ENCODE measurements at places on chromosomes 11 and 22.
A peak's percentile ranks its signal among the peaks of the same experiment; 100 is the strongest.

- peak; percentile 33 for DNase-seq
Observed at GRCh38 chr11:130894322-130895025, 21.8 kb downstream of the SNX19 start.

DNA sequence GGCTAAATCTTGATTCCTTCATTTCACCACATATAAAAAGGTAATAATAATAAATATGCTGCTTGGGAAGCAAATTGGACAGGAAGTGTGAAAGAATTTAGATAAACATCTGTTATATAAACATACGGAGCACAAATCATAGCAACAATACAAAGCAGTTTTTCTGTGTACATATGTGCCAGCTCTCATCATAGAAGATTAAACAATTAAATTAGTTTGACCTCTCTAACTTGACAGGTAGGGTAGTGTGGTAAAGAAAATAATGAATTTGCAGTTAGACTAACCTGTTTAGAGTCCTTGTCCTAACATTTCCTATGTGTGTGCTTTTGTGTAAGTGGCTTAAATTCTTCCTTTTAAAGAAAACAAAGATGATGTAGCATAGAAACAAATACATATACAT lies 995.7 kb upstream of the TENM4 start:
- DNase-seq: no peak

GRCh38 chr22:43142880-43143562 lies at the start of gene MCAT:
TSS of gene MCAT (minus strand) at chr22:43143398. CDS start at chr22:43143348, 50 bp downstream.
- peak; percentile 72 for DNase-seq

GRCh38 chr11:93221539-93221938 lies 23.7 kb upstream of the SLC36A4 start:
- no peak for DNase-seq

DNA sequence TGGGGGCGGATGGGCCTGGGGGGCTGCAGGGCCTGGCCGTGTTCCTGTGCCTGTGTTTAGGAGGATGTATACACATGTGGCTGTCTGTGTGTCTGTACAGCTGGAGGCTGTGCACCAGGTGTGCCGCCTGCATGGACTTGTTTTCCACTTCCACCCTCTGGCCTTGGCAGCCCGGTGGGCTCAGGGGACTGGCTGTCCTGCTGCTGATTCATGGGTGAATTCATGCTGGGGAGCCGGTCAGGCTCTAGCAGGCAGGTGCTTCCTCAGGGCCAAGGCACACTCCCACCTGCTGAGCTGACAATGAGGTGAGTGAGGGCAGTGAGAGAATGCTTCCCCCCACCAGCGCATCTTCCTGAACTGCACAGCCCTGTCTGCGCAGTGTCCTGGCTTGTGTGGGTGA lies 88.4 kb downstream of the CCDC81 start:
- DNase-seq: no peak

- no peak for DNase-seq
Observed at GRCh38 chr11:131745405-131745804, 375.0 kb downstream of the NTM start.

- no peak for DNase-seq
Observed at GRCh38 chr11:1077417-1078119, 2.9 kb downstream of the MUC2 start.

- no peak for DNase-seq
Observed at GRCh38 chr22:35440129-35440528, 40.2 kb downstream of the MCM5 start.

GRCh38 chr11:77410076-77410827 lies 63.6 kb downstream of the PAK1 start:
- DNase-seq: no peak

GRCh38 chr11:8234425-8234821 lies 29.3 kb downstream of the LMO1 start:
- no peak for DNase-seq

DNA sequence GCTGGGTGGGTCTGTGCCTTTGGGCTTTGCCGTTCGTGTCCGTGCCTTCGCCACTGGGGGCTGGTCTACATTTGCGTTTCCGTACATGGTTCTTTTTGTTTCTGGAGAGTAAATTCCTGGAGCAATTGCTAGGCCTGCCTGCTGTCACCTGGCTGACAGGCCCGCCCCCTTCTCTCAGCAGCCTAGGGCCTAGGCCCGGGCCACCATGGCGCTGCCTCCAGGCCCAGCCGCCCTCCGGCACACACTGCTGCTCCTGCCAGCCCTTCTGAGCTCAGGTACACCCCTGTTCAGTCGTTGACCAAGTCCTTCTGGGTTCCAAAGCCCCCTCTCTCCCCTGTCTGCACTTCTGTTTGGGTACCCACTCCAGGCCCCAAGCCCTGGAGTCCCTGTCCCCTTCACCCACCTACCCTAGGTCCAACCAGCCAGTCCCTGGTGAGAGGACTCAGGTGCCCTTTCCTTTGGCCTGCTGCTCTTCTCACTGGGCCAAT lies 649 bp downstream of the TMEM25 start:
- no peak for DNase-seq

DNA sequence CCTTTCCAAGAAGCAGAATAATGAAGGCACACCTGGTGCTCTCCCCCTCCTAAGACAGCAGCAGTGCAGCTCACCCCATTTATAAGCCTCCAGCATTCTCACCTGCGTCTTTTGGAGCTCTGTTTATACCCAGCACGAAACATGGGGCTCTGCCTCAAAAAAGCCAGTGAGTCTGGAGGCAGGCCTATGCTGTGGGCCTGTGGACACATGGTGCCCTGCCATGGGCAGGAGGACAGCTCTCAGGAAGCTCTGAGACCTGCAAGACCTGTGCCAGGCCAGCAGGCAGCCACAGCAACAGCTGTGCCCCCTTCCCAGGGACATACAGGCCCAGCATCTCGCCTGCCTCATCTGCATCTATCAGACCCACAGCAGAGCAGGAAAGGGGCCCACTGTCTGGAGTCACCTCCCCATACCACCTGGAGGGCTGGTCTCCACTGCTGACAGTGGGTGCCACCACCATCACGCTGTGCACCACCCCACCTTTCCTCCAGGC lies 64.2 kb downstream of the DGCR2 start:
- no peak for DNase-seq

GRCh38 chr11:111911563-111912401 lies at the start of gene CRYAB:
TSS of gene CRYAB (minus strand) at chr11:111911770. CDS start at chr11:111911724, 46 bp downstream.
- no peak for DNase-seq

GRCh38 chr11:10933455-10934292 lies 75.8 kb upstream of the ZBED5 start:
- peak; percentile 75 for DNase-seq

DNA sequence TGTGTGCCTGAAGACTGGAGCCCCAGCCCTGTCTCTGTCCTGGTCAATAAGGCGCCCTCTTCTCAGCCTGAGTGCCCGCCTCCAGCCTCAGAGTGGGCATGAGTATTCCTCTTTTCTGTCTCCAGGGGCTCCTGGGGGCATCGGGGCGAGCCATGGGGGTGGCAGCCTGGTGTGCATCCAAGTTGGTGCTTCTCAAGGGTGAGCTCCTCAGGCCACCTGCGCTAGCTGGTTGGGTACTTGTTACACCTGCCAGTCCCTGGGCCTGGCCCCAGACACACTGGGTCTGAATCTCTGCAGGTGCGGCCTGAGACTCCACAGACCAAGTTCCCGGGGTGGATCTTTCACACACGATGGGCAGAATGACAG lies 168.6 kb upstream of the B3GAT1 start:
- DNase-seq: no peak

DNA sequence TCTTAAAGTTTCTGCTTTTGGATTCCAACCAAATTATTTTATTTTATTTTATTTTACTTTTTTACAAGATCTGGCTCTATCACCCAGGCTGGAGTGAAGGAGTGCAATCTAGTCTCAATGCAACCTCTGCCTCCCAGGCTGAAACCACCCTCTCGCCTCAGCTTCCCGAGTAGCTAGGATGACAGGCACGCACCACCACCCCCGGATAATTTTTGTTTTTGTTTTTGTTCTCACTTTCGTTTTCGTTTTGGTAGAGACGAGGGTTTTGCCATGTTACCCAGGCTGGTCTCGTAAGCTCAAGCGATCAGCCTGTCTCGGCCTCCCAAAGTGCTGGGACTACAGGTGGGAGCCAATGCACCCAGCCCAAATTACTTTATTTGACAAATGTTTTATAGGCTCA lies 219.8 kb downstream of the ETS1 start:
- DNase-seq: no peak

DNA sequence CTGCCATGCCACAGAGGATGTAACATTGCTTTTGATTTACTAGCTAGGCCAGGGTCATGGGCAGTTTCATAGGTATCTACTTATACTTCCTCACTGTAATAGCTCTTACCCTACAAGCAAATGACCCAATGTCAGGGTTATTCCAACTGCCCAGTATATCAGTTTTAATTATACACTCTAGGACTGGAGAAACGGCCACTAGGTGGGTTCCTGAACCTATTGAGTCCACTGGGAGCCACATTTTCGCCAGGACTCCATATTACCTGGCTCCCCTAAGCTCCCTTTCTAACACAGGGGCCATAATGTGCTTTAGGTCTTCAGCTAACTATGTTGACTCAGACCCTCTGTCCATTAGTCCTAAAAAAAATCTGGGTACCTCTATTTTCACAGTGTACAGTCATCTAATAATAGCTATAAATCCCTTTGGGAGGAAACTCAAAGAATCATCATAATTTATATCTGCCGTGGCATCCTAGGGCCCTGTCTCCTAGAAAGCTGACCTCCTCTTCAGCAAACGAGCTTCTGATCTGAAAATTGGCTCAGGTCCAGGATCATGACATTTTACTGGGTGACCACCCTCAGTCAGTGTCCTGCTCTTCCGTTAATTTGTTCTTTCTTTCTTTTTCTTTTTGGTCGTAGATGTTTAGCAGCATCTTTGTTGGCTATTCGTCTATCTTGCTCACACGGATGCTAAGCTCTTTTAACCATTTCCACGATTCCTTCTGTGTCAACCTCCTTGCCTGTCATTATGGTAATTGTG lies 244.3 kb downstream of the FAM76B start:
- DNase-seq: no peak

- DNase-seq: no peak
Observed at GRCh38 chr22:19377565-19378343, 53.8 kb downstream of the HIRA start.

- no peak for DNase-seq
Observed at GRCh38 chr11:92123540-92123939, 101.1 kb upstream of the FAT3 start.

DNA sequence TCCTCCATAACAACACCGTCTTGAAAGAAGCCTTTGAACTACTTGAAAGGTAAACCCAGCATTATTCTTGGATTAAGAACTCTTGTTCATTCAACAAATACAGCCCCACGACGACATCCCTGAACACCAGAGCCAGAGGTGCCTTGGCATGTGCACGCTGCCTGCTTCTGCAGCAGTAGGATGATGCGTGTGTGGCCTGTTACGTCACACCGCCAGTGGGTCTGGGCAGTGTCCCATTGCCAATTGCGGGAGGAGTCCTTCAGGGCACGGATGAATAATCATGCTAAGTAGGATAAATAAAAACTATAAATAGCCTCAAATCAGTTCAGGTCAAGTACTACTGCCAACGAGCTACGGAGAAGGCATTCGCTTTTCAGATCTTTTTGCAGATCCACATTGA lies 380.5 kb downstream of the SHANK2 start:
- no peak for DNase-seq

- no peak for DNase-seq
Observed at GRCh38 chr11:119332111-119332765, 2.1 kb upstream of the RNF26 start.

GRCh38 chr22:45877036-45877380 lies 100.0 kb downstream of the WNT7B start:
- DNase-seq: no peak

- DNase-seq: no peak
Observed at GRCh38 chr22:38943882-38944281, 13.5 kb upstream of the APOBEC3A start.

GRCh38 chr22:23266780-23267179 lies 86.5 kb downstream of the BCR start:
- no peak for DNase-seq

- DNase-seq: no peak
Observed at GRCh38 chr11:9274499-9275258, 9.5 kb upstream of the DENND5A start.

- no peak for DNase-seq
Observed at GRCh38 chr22:29914991-29915533, 32.1 kb downstream of the MTMR3 start.

GRCh38 chr11:135075740-135076139 lies 663.7 kb upstream of the B3GAT1 start:
- no peak for DNase-seq

GRCh38 chr22:20583471-20583922 lies 76.1 kb downstream of the MED15 start:
- no peak for DNase-seq

DNA sequence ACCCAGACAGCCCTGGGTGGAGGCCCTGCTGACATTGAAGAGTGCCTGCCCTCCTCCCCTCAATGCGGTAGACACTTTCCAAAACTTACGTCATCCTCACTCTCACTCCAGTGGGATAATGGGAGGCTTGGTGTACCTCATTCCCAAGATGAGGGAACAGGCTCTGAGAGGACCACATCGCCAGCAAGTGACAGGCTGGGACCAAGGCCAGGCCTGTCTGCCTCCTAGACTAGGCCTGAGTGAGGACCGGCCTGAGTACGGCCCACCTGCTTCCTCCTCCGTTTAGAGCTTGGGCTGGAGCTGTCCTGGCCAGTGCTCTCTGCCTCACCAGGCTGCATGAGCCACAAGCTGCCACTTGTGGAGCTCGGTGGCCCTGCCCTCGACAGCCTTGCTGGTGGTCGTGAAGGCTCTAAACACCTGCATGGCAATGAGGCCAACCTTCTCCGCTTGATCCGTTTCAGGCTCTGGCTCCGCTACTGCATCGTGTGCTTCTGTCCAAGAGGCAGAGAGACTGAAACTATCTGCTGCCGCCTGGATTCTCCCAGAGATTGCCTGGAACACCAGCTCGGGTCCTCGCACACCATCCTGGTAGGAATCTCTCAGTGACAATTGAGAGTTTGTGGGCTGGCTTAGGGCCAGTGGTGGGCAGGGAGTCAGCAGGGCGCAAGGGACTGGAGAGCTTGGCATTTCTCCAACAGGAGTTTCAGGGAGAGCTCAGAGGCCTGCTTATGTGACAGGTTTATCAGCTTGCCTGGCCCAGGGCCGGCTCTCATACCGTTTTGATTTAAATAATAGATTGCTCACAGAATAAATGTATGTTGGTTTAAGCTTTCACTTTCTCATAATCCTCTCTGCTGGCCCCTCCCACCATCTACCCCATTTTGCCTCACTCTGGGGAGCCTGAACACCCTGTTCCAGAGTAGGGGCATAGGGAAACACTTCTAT lies 9.4 kb downstream of the LRRC75B start:
- DNase-seq: no peak

- no peak for DNase-seq
Observed at GRCh38 chr11:17594686-17595192, 47.7 kb downstream of the OTOG start.

DNA sequence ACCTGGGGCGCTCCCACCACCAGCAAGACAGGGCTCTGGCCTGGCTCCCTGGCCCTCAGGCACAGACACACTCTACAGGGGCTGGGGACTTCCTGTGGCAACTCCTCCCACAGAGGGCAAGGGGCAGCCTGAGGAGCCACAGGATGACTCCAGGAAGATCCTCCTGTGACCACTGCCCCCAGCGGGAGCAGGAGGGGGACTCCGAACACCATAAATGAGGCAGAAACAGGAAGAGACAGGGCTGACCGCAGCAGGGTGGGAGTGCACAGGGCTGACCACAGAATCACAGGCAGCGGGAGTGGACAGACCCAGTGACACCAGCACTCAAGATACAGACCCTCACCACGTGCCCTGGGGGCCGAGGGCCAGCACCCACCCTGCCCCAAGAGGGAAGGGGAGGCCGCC lies 10.8 kb downstream of the ARAP1 start:
- no peak for DNase-seq
